Fibroblast of the aortic adventitia (primary cell): ENCODE measurements at places on chromosomes 6 and 20. TPM values are rescaled to one million over a fixed set of nuclear protein-coding genes. Genes with fewer than 3 reads are reported as not detected.

ME1 gene
- total RNA-seq: 17.0 and 21.7 TPM in 2 replicates

DNA sequence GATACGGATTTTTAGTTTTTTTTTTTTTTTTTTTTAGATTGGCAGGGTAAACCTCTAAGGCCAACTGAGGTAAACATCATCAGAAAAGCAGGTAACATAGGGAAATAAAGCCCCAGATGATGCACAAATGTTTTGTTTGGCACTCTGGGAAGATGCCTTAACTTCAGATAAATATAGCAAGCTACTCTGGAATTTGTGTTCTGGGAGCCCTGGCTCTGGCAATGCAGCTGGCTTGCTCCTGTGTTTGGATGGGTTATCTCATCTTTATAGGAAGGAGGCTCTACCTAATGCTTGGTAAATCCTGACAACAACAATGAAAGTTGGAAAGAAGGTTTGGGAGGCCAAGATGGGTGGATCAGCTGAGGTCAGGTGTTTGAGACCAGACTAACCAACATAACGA is 77.4 kb downstream of the GFOD1 start:
- DNase-seq: peak; percentile 54

DNA sequence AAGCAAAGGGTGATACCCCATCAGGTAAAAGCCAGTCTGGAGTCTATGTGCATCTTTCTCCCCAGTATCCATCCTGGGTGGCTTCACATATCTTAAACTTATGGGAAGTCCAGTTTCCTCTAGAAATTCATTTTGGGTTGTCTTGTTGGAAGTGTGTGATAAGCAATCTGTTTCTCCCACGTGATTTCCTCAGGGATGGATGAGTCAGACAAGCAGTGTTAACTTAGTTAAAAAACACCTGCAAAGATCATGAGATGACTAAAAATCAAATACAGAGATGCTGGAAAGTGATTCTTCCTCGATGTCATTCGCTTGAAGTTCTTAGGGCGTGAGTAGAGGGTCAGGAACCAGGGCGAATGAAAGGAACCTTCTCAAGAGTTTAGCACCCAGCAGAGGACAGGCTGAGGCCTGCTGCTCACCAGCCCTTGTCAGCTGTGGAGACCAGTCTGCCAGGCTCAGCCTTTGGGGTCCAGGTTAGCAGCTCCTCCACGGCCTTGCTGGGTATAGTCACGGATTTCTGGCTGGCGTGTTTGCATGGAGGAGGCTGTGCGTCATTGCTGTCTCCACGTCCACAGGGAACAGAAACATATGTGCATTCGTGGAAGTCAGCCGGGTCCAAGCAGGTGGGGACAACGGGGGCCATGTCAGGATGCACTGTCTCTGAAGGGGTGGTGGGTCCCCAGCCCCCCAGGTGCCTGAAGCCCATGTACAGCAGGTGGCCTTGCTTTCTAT is 2.8 kb upstream of the PNPLA1 start:
- DNase-seq: peak; percentile 35

TBX18 gene
- total RNA-seq: 16.1 and 27.1 TPM in 2 replicates

DNA sequence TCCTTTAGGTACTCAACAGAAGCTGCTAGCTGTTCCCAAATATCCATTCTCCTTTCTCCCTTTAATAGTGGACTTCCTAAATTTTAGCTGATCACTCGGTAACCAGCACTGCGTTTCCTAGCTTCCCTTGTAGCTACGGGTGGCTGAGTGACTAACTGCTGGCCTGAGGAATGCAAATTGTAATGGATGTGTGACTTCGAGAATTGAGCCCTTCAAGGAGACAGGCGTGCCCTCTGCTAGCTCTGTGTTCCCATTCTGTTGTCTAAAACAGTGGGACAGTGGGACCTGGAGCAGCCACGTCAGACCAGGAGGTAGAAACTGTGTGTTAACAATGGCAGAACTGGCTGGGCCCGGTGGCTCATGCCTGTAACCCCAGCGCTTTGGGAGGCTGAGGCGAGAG is 56.5 kb downstream of the SCML4 start:
- DNase-seq: no peak

PRR18 gene
- not detected in 2 replicates for total RNA-seq

DNA sequence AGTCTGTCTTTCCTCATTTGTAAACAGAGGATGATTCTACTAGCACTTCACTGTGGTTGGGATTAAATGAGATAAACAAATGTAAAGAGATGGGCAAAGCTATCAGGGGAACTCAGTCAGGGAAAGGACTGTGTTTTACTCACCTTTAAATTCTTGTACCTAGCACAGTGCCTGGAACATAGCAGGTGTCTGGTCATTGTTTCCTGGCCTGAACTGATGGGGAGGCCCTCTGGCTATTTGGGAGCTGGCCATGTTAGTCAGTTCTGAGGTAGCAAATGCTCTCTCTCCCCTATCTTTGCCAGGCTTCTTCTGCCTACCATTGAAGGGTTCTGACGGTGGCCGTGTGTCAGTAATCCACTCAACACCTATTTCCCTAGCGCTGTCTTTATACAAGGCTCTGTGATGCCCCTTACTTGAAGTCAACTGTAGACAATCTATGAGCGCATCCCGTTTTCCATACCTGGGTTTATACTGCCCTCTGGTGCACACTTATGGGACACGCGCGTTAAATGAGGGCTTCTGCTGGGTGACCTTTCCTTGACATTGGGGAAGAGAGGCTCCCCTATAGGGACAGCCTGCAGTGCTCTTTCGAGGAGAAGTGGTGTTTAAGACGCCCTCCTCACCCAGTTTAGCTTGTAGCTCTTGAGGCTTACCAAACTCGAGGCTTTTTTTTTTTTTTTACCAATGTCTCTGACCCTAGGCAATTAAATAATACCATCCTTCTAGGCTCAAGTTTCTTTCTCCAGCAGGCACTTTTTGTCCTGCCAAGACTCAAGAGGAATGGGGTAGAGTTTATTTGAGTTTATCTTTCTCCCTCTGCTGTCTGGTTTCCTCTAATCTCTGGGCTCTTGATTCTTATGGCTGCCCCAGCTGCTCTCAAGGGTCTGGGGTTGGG is 4.0 kb upstream of the SPATS1 start:
- DNase-seq: peak; percentile 69

- no peak for DNase-seq
These were observed 967 bp downstream of the SMPDL3A start for GRCh38 chr6:122790028-122790422.

DNA sequence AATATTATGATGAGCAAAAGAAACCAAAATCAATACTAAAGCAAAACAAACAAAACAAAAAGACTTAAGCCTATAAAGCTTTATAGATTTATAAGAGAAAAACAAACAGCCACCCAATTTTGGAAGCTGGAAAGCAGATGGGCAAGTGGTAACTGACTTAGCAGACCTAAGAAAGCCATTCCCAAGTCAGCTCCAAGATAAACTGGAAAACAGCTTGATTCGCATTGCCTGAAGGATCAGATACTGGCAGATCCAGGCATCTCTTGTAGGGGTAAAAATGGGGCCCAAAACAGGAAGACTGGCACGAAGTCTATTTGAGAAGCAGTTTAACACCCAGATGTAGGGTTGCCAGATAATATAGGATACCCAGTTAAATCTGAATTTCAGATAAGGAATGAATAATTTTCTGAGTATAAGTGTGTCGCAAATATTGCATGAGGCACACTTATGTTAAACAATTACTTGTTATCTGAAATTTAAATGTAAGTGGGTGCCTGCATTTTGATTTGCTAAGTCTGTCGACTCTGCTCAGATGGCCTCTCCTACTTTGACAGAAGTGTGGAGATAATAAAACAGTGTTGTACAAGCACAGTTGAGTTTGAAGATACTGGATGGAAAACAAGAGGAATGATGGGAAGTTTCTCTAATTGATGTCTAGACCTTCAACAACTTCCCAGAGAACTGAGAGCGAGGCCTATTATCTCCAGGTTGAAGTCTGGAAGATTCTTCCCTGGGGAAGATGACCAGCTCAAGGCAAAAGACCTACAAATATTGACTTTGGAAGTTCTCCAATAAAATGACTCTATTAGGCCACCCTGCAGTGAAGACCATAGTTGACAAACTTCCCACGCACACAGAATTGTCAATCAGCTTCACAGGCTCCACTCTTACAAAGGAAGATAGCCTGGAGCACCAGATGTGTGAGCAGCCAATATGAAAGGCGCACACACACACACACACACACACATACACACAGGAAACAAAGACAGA is 113.4 kb downstream of the FAM50B start:
- DNase-seq: no peak

LCA5 gene
- 7.4 and 12.1 TPM in 2 replicates for total RNA-seq

RIMS4 gene
- total RNA-seq: 0.27 and 0.41 TPM in 2 replicates

DNA sequence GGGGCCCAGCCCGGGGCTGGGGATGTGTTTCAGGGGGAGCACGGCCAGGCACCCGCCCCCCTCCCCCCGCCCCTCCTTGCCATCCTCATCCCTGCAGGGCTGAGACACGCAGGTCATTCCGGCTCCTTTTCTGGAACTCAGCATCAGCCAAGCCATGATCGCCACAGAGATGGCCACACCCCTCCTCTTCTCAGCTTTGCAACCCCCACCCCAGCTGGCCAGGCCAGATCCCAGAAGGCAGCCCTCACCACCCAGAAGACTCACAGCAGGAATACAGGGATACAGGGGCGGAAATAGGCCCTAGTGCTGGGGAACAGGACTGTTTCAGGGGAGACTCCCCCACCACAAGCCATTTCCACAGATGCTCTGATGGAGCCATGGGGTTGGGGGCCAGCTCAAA is 33.5 kb downstream of the YTHDF1 start:
- no peak for DNase-seq

- peak; percentile 59 for DNase-seq
These were observed 50.0 kb downstream of the CNKSR3 start for GRCh38 chr6:154460306-154461071.

LSM2 gene
- 49.5 and 88.3 TPM in 2 replicates for total RNA-seq

DNA sequence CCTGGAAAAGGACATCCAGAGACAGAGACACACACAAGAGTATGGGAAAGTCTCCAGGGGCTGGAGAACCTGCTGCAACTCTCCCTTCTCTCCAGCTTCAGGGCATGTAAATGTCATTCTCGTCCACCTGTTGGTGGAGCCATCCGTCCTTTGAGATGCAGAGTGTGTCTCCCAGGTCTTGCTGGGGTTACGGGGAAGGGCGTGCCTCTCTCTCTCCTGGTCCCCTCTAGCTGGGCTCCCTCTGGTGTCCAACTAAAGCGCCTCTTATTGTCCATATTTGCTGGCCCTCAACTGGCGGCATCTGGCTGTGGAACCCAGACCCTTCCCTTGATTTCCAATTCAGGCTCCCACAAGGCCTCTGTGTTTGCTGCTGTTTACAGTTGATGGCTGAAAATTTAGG is 244.1 kb downstream of the BMP7 start:
- DNase-seq: no peak

GRCh38 chr6:137111296-137112066 is 62.0 kb downstream of the IL22RA2 start:
- DNase-seq: peak; percentile 5

DNA sequence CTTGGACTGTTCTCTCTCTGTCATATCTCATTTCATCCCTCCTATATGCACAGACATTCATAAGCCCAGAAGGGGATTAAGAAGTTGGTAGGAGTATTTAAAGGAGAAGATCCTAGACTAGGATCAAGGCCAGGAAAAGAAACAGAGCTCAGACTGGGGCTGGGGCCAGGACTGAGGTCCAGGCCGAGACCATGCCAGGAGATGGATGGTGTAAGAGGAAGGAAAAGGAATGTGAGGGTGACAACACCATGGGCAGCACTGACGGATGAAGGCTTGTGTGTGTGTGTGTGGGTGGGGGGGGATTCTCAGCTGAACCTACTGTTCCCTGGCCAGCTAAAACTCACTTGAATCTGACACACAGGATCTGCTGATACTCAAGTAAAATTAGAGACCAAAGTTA is 182.1 kb downstream of the KIF6 start:
- peak; percentile 14 for DNase-seq

DNA sequence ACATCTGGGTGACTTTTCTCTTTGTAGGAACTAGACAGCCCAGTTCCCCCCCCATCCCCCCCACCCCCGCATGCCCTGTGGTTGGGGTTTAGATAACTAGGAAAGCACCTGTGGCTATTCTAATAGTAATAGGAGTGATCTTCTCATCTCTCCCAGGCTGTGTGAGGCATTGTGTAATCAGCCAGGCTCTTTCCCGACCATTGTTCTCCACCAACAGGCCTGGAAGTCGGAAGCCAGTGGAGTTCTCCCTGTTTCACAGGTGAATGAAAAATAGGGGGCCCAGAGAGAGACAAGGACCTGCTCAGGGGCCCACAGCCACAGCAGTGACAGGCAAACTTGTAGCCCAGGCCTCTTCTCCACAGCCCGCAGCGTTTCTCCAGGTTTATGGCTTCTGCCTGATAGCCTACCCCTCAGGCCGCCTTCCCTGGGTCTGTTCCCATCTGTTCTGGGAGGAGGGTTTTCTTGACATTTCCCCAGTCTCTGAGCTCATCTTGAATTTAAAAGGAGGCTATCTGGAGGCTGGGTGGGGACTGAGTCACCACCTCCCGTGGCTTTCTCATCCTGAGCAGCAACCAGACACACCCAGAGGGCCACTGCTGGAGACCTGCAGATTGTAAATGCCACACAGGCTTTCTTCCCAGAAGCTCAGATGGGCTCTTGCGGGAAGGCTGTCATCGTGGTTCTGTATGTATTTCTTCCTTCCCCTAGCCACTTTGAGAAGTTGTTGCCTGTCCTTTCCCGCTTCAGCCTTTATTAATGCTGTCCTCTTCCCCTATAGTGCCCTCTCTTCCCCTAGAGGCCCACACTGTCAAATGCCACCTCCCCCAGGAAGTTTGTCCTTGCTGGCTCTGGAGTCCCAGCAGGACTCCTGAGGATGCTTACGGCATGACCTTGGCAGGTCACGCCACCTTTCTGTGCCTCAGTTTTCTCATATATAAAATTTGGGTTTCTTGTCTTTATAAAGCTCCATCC is 75.9 kb upstream of the MYL9 start:
- DNase-seq: peak; percentile 83

- peak; percentile 10 for DNase-seq
These were observed 132.4 kb upstream of the SYNDIG1 start for GRCh38 chr20:24337069-24337468.

- DNase-seq: no peak
These were observed 45.9 kb upstream of the MAP3K4 start for GRCh38 chr6:160945516-160946177.

DNA sequence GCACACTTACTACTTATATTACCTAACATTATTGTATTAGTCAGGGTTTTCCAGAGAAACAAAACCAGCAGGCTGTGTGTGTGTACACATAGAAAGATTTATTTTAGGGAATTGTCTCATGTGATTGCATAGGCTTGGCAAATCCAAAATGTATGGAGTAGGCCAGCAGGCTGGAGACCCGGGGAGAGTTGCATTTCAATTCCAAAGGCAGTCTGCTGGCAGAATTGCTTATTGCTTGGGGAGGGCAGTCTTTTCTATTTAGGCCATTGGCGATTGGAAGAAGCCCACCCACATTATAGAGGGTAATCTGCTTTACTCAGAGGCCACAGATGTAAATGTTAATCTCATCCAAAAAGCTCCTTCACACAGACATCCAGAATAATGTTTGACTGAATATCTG is 157.0 kb downstream of the ADGRG6 start:
- no peak for DNase-seq

MEP1A gene
- total RNA-seq: not detected in 2 replicates
